ENCODE measurements at places on chromosomes 1 and 21.

DNA sequence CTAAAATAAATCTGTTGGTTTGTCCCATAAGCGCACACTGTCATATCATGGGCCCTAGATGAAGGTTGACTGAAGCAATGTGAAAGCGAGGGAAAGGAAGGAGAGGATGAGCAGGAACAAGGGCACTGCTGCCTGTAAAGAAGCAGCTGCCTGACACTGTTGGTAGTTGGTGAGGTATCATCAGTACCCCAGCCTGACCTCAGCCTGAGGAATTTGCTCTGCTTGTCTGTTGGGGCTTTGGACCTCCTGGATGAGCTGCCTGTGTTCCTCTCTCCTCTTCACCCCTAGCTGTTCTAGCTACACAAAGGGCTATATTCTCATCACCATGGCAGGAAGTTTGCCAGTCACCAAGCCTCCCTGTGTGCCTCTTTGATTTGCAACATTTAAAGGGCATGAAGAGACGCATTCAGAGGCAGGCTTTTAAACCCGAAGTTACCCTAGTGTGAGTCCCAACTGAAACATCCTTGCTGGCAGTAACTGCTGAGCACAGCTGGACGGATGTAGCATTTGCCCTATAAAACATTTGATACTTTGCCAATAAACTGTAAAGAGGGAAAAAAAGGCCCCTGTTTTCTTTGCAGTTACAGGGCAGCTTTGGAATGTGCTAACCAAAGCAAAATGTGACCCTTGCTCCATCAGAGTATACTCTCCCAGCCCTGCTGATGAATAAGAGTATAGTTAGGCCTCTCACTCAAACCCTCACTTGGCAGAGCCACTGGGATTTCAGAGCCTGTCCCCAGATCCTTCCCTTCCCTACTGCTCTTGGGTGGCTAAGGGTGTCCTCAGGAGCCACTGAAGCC is 22.2 kb upstream of the SPATA6 start:
- DNase-seq: no peak

- no peak for DNase-seq
Observed at GRCh38 chr1:229452956-229453801, 19.3 kb upstream of the ACTA1 start.

DNA sequence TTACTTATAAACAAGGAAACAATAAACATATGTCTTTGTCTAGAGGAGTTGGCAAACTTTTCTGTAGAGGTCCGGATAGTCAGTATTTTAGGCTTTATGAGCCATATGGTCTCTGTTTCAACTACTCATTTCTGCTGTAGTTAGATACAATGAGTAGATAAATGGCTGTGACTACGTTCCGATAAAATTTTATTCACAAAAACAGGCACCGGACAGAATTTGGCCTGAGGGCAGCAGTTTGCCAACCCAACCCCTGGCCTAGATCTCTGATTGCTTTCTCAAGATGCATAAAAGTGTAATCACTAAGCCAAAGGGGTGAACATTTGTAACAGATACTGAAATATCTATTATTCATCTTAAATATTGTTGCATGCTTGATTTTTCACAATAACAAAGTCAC is 123.1 kb upstream of the ESRRG start:
- no peak for DNase-seq

DNA sequence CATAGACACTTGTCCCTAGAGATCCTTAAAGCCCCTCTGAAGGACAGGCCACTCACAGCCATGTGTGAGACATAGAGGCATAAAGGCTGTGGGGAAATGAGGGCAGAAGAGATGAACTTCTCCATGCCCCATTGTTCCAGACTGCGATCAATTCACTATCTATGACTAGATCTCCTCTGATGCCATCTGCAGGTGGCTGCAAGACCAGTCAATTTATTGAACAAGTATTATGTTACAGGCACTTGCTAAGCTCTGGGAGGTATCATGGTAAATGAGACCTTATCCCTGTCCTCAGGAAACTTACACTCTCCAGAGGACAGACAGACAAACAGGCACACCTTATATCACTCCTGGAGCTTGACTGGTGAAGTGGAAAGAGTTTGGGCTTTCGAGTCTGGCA is 22.9 kb downstream of the UBIAD1 start:
- no peak for DNase-seq

Data from posterior vena cava (tissue), 2 donors.